ENCODE measurements at places on chromosomes 6 and 20.

DNA sequence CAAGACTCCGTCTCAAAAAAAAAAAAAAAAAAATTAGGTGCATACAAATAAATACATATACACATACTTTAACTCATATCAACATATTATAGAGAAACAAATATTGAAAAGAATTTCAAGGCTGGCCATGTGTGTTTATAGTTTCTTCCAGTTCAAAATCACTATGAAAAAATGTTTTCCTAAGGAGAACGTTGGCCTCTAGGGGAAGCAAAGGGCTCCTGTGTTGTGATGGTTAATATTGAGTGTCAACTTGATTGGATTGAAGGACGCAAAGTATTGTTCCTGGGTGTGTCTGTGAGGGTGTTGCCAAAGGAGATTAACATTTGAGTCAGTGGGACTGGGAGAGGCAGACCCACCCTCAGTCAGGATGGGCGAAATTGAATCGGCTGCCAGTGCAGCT is 182.0 kb upstream of the AGPAT4 start:
- DNase-seq: no peak

- DNase-seq: no peak
Observed at GRCh38 chr20:45432294-45432693, 16.4 kb downstream of the PIGT start.

DNA sequence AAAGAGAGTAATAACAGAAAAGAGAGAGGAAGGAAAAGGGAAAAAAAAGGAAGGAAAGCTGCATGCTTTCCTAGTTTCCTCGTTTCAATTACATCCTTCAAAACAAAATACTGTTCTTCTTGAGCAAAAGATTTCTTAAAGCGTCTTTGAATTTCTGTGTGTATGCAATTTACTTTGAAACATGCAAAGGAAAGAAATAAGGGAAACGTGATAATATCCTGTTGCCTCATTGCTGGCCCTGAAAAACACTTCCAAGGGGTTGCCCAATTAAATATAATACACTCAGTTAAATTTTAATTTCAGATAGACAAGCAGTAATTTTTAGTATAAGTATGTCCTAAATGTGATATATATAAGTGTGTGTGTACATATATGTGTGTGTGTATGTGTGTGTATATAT is 51.2 kb upstream of the TPD52L1 start:
- DNase-seq: no peak

DNA sequence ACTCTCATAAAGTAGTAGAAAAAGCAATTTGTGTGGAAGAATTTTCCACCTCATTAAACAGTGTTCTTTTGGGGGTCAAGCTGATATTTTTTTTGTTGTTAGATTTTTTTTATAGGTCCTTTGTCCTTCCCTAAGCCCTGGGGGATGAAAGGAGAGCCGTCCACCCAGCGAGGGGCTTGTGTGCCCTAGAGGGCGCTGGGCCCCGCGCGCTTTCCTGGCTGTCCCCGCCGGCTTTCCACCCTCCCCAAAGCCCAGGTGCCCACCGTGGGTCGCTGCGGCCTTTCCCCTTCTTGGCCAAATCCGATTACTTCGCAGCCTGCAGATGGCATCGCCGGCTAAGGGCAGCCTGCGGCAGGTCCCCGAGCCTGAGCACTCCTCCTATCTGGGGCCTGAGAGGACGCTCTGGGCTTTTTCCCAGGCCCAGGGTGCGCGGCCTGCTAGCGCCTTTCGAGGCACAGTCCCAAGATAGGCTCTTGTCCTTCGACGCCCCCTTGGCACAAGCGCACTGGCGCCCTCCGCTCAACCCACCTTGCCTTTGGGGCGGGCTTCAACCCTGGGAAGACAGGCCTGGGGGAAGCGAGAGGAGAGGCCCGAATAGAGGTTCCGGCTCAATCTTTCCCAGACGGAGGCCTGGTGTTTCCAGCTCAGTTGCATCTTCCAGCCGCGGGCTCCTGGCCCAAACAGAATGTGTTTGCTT is 33.6 kb downstream of the TFAP2A start:
- no peak for DNase-seq

DNA sequence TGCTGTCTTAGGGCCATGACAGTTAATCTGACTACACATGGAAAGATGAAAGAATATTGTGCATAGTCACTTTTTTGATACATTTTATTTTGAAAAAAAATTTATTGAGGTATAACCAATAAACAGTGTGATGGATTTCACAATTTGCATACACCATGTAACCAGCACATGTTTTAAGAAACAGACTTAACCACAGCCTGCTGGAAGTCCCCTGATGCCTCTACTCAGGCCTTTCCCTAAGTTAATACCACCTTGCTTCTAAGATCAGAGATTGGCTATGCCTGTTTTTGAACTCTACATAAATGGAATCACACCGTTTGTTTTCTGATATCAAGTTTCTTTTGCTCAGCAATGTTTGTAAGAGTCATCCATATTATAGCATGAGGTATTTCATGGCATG is 136.3 kb downstream of the CFAP61 start:
- DNase-seq: no peak

DNA sequence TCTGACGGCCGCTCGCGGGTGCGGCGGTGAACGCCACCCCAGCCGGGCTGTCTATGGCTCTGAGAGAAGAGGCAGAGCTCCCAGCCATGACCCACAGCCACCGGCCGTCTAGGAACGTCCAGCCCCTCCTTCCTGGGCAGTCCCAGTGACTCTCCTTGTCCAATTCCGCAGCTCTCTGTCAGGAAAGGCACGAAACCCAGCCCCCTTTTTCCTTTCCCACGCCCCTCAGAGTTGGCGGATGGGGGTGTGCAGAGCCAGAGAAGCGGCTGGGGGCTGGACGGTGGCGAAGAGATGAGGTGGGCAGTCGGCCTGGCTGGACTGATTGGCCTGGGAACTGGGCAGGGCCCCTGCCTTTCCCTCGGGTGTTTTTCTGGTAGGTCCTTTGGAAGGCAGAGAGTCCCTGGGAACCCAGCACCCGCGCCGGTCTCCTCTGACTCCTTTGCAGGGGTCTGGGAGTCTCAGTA is 1.5 kb downstream of the EBF4 start:
- DNase-seq: no peak

GRCh38 chr6:137705160-137706082 is 161.6 kb upstream of the TNFAIP3 start:
- DNase-seq: no peak

- no peak for DNase-seq
Observed at GRCh38 chr20:40769677-40770285, 80.7 kb upstream of the MAFB start.

DNA sequence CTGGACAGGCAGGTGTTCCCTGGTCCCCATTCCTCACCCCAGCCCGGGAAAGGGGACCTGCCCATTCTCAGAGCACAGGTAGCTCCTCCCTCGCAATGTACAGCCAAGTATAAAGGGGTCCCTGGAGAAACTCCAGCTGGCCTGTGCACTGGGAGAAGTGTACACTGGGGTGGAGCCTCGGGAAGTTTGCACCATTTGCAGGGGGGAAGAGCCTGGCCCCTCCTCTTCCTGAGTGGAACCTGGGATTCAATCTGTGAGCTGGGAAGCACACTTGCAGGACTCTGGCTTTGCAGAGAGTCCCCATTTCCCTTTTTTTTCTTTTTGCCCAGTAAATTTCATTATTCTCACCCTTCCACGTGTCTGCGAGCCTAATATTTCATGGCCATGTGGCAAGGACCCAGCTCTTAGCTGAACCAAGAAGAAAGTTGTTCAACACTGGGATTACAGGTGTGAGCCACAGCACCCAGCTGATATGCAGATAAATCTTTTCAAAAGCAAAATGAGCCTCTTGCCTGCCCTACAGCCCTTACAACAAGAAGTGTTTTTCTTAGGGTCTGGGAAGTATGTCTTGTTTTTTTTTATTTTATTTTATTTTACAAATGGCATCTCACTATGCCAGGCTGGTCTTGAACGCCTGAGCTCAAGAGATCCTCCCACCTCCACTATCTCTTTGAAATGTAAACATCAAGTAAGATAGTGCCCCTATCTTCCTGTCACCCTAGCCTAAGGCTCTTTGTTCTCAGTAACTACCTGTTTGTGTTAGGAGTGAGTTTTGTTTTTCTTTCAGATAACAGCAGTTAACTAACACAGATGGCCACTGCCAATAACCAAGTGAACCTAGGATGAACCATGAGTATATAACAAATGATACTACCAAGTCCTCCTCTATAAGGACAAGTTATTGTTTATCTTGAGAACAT is 9.3 kb upstream of the RNGTT start:
- DNase-seq: no peak

GRCh38 chr20:13784271-13784892 is 337 bp downstream of the ESF1 start:
- DNase-seq: no peak

- DNase-seq: no peak
Observed at GRCh38 chr6:90212274-90212673, 84.4 kb downstream of the BACH2 start.

DNA sequence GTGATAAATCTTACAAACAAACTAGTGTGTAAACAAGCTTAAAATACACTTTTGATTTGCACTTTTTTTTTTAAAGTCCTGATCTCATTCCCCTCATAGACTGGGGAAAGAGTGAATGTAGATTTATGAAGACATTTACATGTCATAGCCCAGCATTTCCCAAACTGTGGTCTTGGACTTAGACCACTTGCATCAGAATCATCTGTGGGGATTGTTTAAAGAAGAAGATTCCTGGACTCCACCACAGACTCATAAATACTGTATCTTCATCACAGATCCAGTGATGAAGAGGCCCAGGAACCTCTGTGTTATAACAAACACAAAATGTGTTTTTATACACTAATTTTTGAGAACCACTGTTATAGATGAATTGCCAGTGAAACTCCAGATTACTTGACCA is 99.5 kb downstream of the KCNQ5 start:
- no peak for DNase-seq

DNA sequence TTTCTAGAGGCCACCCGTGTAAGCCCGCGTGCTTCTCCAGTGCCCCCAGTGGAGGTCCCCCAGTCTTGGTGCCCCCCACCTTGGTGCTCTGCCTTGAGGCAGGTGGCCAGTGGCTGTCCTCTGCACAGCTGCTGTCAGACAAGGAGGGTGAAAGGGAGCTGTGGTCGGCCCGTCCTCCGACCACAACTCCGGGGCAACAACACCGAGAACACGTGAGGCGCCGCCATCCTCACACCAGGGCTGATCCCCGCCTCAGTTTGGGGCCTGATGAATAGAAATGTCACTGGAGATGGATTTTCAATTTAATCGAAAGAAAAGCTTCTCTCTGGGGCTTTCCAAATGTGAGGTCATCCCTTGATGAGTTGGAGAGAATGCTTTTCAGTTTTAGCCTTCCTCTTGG is 304.6 kb downstream of the CDH4 start:
- DNase-seq: no peak

GRCh38 chr6:33433001-33433543 is 13.2 kb downstream of the SYNGAP1 start:
- DNase-seq: no peak
